ENCODE measurements at places on chromosomes 3 and 15. TPM values are rescaled to one million over a fixed set of nuclear protein-coding genes. Genes with fewer than 3 reads are reported as not detected.

GRCh38 chr3:41345788-41346187 lies 146.5 kb downstream of the CTNNB1 start:
- no peak for DNase-seq

DNA sequence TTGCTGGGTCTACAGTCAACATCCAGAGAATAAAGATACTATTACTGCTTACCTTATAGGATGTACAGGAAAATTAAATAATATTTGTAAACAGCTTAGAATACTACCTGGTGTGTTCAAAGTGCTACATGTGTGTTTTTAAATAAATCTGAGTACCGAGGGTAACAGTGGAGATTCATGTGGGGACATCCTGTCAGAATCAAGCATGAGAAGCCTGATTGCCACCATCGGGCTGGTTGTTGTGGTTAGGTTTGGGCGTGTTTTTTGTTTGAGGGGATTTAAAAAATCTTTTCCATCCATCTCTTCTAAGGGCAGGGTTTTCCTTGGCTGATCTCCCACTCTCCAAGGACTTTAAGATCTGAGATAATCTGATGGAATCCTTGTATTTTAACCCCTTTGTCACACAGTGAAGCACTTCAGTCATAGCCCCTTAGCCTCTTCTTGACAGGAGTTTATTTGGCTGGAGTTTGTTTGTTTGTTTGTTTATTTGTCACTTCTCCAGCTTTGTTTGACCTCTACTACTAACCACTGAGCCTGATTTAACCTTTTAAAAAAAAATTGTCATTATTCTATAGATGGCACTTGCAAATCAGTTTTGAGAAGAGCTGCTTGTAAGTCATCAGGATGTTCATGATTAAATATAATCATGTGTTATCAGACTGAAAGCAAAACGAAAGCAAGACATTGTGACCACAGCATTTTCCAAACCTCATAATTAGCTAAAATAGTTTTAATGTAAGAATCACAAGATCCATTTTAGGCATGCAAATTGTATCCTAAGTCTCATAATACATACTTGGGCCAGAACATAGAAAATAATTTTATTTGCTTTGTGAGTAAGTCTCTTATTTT lies 72.8 kb upstream of the RARB start:
- DNase-seq = no peak

GRCh38 chr3:188133219-188133618 lies 20.7 kb upstream of the LPP start:
- DNase-seq = no peak

DNA sequence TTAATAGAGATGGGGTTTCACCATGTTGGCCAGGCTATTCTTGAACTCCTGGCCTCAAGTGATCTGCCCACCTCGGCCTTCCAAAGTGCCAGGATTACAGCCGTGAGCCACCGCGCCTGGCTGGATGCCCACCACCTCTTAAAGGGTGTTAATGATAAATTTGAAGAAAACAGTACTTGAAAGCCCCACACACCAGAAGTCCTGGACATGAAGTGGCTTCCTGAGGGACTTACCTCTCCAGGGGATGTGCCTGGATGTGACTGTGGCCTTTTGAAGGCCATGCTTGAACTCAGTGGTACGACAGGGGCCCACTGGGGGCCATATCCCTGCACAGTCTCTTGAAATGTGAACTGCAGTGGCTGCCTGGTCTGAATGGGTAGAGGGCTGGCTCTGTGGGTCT lies 18.2 kb downstream of the IRAK2 start:
- no peak for DNase-seq

The SLC28A2 gene
- total RNA-seq = 0.11 TPM

The CHRNA5 gene
- total RNA-seq = 12.0 TPM

The SI gene
- 1.7 TPM for total RNA-seq

Measured in Caco-2 (cell line).